NCI-H510A treated with DMSO at 0.1 percent for 48 hours (cell line): ENCODE measurements at places on chromosomes 3 and 15.

- no peak for DNase-seq
Measured at GRCh38 chr3:31224936-31225335, 307.8 kb upstream of the STT3B start.

- no peak for DNase-seq
Measured at GRCh38 chr3:54599716-54600115, 328.1 kb downstream of the LRTM1 start.

GRCh38 chr15:91741986-91742385, 111.5 kb upstream of the SLCO3A1 start:
- DNase-seq: no peak

DNA sequence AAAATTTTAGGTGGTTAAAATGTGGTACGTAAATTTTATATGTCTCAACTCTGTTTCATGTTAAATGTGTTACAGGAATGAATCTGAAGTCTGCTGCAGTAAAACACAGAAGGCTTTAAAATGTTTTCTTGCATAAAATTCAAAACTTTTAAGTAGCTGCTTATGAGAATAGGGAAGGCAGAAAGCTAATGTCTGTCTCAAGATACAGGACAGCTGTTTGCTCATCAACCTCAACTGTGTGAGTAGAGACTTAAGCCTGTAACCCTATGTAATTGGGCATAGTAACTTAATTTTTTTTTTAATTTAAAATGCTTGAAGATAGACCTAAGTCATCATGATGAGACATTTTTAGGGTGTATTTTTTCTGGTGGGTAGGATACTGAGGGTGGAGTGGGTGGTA, 38.9 kb downstream of the ZFAND6 start:
- DNase-seq: no peak

DNA sequence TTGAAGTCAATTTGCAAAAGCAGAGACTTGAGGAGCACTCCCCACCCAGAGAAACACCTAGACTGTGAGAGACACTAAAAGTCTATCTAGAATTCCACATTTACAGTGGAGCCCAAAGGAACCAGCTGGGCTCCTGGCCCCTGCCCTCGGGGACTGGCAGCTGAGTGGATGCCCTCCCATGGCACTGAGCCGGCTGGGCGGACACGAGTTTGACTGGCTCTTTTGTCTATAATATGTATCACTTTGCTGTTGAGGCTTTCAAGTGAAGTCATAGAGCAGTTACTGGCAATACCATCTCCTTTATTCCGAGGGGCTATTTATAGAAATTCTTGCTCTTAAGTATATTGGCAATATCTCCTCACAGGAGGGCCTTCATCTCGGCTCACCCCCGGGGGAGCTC, 65.8 kb upstream of the TNFAIP8L3 start:
- no peak for DNase-seq

DNA sequence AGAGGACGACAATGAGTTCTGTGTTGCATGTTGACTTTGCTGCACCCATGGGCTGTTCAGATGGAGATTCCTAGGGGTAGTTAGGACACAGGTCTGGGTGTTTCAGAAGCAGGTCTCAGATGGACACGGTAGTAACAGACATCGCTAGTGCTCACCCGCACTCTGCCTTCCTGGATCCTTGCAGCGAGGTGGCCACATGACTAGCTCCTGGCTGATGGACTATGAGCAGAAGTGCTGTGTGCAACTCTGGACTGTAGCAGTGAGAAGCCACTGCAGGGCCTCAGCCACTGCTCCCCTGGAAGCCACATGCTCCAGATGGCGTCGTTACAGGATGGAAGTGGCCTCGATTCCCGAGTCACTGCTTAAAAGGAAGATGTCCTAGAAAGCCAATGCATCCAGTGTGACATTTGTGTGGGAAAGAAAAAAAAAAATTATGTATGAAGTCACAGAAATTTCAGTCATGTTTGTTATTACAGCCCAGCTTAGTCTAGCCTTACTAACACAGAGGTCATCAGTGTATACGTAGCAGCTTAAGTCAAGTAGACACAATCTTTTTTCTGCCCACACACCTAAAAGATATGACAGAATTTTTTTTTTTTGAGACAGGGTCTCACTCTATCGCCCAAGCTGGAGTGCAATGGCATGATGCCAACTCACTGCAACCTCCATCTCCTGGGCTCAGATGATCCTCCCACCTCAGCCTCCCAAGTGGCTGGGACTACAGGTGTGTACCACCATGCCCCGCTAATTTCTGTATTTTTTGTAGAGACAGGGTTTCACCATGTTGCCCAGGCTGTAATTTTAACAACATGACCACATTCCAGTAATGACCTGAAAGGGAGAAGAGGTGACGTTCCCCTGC, 95.3 kb downstream of the XXYLT1 start:
- no peak for DNase-seq

GRCh38 chr3:71461749-71462483, 121.6 kb downstream of the FOXP1 start:
- DNase-seq: no peak

GRCh38 chr15:45434078-45434567, 55.8 kb upstream of the GATM start:
- no peak for DNase-seq

DNA sequence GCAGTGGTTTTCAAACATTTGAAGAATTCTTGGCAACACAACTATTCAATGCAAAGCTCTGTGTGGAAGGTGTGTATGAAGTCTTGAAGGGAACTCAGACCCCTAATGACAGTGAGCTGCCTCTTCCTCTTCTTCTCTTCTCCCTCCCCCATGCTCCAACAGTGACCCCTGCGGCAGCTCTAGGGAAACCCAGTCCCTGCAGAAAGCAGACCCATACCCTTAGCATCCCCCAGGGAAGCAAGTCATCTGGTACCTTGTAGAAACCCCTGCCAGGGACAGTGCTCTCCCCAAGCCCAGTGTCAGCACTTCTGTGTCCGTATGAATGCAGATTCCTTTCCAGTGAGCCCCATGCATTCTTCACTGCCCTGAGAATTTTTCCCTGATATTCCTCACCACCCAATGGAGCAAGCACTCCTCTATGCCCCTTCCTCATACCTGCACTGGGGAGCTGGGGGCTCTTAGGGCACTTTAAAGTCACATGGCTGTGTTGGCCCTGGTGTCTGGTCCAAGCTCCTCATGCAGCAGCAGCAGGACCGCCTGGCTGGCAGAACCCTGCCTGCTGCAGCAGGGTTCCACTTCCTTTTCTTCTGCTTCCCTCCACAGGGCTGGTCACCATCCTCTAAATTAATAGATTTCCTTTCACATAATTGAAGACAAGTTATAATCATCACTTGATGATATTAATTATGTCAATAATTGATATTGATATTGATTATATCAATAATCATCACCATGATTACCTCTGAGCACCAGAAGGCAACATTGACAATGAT, 442.5 kb downstream of the EPHB1 start:
- DNase-seq: no peak

DNA sequence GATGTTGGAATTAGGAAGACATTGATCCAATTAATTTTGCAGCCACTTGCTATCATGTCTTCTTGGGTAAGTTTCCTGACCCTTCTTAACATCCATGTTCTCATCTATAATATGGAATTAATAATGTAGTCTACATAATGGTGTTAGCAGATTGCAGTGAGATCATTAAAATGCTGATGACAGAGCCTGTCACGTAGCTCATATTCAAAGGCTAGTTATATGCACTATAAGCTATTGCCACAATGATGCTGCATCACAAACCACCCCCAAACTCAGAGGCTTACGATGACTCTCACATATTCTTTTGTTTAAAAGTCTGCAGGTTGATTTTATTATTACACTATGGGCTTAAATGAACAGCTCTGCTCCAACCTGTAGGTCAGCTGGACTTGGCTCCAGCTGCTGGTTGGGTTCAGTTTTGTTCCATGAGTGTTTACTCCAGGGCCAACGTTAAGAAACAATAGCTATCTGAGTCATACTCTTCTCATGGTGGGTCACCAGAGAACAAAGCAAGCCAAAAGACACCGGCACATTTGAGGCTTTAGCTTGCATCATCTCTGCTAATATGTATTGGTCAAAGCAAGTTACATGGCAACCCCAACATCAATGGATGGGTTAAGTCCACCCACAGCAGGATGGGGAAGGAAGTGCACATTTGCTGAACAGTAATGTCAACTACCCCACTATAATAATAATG, 250.0 kb upstream of the SLCO3A1 start:
- DNase-seq: no peak

DNA sequence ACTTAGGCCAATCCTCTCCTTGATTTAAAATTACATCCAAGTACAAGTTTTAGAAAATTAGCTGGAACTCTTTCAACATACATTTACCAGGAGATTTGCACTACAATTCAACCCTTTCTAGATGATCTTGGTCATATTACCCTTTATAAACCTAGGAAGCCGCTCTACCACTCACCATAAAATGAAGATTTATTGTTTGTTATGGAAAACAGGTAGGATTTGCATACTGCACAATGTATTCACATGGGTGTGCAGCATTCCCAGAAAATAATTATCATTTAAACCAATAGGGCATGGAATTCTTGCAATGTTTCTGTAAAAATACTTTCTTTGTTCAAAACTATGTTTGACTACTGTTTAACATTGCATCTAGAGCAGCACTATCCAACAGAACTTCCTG, 18.4 kb upstream of the RETNLB start:
- no peak for DNase-seq

GRCh38 chr15:56056626-56057025, 63.2 kb upstream of the NEDD4 start:
- DNase-seq: no peak

- no peak for DNase-seq
Measured at GRCh38 chr3:51391566-51392354, 675 bp downstream of the RBM15B start.

DNA sequence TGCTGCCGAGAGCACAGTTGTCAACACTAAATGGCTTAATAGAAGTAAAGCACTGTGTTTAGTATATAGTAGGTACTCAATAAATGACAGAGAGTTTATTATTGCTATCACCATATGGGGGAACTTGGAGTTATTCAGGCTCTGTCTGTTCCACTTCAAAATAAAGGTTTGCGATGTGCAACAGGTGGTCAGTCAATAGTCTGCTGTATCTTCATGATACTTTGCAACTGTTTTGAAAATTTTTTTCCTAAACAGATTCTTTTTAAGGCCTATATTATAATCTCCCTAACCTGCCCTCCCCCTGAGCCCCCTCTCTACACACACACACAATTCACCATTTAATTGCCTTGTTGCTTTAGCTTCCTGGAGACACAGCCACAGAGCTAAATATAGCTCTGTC, 164.7 kb upstream of the NR2F2 start:
- no peak for DNase-seq

- peak; percentile 14 for DNase-seq
Measured at GRCh38 chr3:182710557-182711157, 82.6 kb upstream of the ATP11B start.

GRCh38 chr3:52407779-52408178, 37.1 kb downstream of the SEMA3G start:
- no peak for DNase-seq
